ENCODE measurements at places on chromosomes 16 and 17.

DNA sequence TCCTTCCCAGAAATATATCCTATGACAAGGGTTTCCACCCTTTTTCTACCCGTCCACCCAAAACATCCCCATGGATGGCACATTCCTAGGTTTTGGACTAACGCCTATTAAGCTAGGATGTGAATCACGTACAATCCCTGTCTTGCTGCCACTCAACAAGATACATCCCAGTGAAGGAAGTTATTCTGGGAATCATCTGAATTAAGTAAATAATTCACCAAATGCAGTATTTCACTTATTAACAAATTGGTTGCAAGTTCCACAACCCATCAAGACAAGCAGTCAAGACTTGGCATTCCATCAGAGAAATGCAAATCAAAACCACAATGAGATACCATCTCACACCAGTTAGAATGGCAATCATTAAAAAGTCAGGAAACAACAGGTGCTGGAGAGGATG lies 32.1 kb downstream of the ASPA start:
- DNase-seq: no peak

DNA sequence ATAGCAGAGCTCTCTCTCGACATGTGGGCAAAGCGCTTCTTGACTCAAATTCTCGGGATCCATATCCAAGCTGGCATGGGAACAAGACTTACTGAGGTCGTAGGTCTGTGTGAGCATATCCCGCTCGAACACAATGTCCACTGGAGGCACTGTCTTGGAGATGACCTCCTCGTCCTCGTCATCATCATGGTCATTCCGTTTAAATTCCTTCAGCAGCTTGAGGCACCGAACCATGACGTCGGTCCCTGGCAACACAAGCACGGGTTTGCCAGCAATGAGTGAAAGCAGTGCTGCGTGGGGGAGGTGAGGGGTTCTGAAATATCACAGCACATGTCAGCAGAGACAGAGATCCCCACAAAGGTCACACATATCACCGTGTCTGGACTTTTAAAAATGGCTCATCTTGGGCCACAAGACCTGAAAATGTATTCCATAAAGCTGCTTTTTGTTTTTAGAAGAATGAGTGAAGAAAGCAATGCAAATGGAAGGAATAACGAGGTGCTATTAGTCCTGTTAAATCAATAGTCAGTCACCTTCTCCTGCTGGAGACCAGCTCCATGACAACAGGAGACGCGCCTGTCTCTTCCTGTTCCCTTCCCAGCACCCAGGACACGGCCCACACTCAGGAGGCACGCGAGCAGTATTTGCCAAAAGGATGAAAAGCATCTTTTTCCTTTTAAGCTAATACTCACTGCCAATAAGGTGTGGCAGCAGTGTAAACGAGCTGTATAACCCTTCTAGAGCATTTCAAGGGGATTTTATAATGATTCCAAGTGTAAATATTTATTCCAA lies 37.9 kb downstream of the GTF3C1 start:
- no peak for DNase-seq

GRCh38 chr17:11916091-11916490 lies 81.2 kb downstream of the ZNF18 start:
- DNase-seq: no peak

DNA sequence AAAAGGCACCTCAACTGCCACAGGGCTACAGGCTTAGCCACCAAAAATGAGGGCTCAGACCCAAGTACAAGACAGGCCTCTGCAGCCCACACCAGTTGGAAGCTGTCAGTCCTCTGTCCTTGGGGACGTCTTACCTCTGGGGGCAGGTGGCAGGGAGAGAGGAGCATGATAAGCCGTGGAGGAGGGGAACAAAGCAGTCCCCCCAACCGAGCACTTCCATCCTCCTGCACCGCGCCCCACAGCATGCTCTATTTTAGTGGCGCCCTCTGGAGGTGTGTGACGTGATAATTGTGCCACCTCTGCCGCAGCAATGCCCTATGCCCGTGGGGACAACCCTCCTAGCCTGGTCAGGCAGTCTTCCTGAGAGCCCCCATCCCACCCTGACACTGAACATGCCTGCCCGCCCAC lies 13.6 kb downstream of the G6PC3 start:
- no peak for DNase-seq

DNA sequence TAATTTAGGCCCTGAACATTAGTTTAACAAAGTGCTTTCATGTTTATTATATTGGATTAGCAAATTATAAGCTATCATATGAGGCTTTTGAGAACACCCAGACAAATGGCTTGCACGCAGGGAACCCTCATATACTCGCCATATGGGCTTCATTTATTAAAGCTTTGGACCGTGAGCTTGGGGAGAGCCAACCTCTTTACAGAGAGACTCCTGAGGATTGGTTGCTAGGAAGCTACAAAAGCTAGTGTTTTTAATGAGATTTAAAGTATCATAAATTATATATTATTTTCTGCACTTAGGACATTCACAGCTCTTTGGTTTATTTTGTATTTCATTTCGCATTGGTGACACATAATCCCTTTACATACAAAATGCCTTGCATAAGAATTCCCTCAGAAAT lies 193.8 kb upstream of the TOX3 start:
- no peak for DNase-seq

GRCh38 chr17:72306037-72306436 lies 185.2 kb downstream of the SOX9 start:
- DNase-seq: no peak

DNA sequence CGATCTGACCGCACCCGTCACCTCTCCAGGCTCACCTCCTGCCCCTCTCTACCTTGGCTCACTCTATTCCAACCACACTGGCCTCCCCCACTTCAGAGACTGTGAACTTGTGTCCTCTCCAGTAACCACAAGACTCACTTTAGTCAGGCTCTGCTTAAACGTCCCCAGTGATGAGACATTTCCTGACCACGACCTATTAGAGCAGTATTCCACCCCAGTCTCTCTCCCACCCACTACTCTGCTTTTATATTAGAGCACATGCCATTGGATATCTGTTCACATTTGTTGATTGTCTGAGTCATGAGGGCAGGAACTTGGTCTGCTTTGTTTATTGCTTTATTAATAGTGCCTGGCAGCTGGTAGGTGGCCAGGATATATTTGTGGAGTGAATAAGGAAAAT lies 20.1 kb downstream of the COX11 start:
- no peak for DNase-seq

DNA sequence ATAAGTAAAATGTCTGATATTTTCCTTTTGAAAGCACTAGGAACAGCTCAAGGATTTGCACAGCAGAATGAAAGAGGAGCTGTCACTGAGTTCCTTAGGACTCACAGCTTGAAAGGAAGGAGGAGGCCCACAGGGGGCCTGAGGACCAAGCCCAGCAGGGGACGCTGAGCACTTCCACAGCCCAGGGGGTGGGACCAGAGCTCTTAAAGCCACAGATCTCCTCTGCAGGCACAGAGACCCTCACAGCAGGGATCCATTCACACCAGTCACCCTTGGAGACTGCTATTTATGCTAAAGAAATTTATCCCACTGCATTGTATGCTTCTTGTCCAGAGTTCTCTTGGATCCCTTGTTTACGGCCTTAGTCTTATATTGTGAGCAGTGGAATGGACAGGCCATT lies 253.3 kb downstream of the STX8 start:
- DNase-seq: no peak

- no peak for DNase-seq
These were observed 213.5 kb downstream of the RAB11FIP4 start for GRCh38 chr17:31604936-31605335.

DNA sequence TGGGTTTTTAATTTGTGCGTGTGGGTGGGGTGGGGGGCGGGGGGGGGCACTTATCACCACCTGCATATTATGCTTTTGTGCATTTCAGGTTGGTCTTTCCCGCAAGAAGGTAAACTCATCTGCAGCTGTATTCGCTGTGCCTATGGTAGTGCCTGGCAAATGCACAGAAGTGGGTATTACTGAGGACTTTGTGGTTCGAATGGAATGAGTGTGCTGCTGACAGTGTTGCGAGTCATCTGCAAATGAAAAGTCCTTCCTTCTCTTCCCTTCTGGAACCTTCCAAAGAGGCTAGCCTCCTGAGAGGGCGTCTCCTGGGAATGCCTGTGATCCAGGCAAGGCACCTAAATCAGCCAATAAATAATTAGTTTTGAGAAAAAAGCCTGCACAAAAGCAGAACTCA lies 532.9 kb downstream of the MAF start:
- DNase-seq: no peak

DNA sequence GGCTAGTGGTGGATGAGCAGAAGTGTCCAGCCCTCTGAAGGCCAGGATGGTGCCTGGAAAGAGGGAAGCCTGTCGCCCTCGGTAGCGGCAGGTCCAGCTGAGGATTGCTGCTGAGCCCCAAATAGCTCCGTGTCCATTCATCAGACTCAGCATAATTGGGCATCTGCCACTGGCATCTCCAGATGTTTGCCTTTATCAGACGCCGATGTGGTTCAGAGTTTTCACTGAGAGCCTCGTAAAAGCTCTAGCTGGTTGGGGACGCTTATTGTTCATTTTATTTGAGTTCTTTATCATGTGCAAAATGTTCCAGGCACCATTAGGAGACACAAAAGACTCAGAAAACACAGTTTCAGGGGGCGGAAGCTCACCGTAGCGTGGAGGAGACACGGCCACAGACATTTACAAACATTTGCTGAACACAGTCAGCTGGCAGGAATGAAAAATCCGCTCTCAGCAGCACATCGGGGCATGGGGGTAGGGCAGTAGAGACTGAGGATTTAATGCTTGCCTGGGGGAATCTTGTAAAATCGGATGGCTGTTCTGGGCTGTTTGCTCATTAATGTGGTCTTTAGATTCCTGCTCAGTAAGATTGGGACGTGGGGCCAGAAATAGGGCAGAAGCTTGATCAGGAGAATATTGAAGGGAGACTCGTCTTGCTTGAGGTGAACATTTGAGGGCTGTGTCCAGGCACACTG lies 41.7 kb downstream of the SMPD3 start:
- DNase-seq: no peak

DNA sequence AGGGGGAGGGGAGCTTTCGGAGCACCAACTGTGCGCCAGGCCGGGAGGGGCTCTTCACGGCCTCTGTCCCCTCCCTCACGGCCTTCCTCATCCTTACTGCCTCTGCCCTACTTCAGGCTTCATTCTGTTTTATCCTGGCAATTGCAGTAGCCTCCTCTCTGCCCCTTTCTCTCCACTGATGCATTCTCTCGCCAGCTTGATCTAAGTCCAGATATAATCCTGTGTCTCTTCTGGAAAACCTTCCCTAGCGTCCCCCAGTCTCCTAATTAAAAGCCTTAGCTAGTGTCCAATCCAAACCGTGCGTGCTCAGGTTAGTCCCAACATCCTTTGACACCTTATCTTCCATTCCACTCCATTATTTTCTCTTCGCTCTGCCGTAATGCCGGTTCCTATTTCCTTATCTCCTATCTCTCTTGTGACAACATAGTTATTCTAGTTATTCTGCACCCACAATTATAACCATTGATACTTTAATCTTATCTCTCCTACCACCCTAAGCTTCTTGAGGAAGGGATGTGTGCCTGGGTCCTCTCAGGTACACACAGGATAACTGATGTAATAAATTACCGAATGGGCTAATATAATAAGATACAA lies 869 bp downstream of the ZNF48 start:
- DNase-seq: no peak

DNA sequence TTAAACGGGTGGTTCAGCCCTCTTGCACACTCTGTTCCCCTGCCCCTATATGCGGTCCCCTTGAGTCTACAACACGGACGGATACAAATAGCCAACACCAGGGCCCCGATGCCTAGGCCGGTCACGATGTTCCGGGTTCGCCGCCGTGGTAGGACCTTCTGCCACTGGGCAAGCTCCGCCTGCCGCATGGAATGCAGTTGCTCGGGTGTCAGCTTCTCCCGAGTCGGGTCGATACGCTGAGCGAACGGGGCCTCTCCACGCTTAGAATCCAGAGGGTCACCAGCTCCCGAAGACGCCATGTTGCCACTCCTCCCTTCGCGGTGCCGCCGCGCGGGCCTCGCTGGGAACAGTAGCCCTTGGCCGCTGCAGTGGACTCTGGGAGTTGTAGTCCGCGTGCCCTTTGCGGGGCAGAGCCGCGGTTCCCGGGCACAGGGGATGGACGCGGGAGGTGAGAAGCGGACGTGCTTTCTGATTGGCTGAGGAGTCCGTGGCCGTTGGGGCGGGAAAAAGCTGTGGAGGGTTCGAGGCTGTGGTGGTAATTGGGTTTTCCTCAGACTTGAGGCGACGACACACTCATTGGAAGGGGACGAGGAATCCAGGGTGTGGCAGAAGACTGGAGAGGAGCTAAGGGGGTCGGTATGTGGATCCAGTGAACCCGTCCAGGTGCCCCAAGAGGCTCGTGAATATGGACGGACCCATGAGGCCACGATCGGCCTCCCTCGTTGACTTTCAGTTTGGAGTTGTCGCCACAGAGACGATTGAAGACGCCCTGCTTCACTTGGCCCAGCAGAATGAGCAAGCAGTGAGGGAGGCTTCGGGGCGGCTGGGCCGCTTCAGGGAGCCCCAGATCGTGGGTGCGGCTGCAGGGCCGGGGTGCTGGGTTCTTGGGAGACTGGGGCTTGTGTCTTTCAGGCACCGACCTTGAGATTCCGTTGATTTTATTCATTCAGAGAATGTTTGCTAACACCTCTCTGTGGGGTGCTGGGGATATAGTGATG lies at the start of the genes CNTD1 and COA3:
Gene CNTD1, plus strand, starts transcription at position 479 of the 998 bp plus-strand sequence. Its CDS starts 207 bp downstream, at position 686.
Gene COA3, minus strand, starts transcription at position 322 of the 998 bp plus-strand sequence. Its CDS starts 23 bp downstream, at position 299.
- peak; percentile 64 for DNase-seq

DNA sequence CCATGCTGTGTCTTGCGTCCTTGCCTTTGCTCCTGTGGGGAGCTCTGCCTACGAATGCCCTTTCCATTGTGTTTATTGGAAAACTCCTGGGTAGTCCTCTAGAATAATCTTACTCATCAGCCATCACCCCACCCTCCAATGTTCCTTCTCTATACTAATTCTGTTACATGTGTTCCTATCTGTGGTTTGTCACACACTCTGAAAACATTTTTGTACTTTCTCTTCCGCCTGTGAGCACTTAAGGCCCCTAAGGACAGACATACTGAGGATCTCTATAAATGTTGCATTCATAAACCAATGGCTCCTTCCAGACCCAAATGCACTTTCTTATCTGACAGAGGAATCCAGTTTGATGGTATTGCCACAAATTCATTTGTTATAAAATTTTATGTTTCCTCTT lies 53.9 kb upstream of the MON1B start:
- DNase-seq: no peak

DNA sequence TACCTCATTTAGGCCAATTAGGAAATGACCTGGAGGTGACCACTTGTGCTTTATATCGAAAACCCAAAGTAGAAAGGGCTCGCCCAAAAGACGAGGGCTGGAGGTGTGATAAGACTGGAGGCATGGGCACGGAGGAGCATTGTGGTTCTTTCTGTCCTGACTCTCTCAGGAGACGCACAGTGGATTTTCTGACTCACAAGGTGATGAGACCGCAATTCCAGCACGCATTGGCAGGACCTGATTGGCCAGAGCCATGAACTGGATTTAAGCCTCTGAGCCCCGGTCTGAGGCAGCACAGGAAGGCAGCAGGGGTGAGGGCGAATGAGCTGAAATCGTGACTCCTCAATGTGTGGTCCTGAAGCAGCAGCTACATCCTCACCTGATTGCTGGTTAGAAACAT lies 559.1 kb upstream of the SALL1 start:
- DNase-seq: no peak
